ENCODE measurements at places on chromosomes 6 and 20. TPM values are rescaled to one million over a fixed set of nuclear protein-coding genes. Genes with fewer than 3 reads are reported as not detected.

The RAET1G gene
- polyA plus RNA-seq: not detected

The RIPOR2 gene
- 13.6 TPM for polyA plus RNA-seq

The PCIF1 gene
- polyA plus RNA-seq: 90.9 TPM

The RSPO4 gene
- polyA plus RNA-seq: 0.34 TPM

The LZTS3 gene
- 77.9 TPM for polyA plus RNA-seq

The LY6G6C gene
- not detected for polyA plus RNA-seq

The CAGE1 gene
- not detected for polyA plus RNA-seq
